ENCODE measurements at places on chromosomes 12 and 14.

GRCh38 chr14:39621223-39621622 is 189.0 kb upstream of the FBXO33 start:
- DNase-seq = no peak

- no peak for DNase-seq
These were observed 123.3 kb downstream of the KCNA5 start for GRCh38 chr12:5166976-5167375.

GRCh38 chr14:86787717-86788116 is 1205.3 kb downstream of the GALC start:
- no peak for DNase-seq

DNA sequence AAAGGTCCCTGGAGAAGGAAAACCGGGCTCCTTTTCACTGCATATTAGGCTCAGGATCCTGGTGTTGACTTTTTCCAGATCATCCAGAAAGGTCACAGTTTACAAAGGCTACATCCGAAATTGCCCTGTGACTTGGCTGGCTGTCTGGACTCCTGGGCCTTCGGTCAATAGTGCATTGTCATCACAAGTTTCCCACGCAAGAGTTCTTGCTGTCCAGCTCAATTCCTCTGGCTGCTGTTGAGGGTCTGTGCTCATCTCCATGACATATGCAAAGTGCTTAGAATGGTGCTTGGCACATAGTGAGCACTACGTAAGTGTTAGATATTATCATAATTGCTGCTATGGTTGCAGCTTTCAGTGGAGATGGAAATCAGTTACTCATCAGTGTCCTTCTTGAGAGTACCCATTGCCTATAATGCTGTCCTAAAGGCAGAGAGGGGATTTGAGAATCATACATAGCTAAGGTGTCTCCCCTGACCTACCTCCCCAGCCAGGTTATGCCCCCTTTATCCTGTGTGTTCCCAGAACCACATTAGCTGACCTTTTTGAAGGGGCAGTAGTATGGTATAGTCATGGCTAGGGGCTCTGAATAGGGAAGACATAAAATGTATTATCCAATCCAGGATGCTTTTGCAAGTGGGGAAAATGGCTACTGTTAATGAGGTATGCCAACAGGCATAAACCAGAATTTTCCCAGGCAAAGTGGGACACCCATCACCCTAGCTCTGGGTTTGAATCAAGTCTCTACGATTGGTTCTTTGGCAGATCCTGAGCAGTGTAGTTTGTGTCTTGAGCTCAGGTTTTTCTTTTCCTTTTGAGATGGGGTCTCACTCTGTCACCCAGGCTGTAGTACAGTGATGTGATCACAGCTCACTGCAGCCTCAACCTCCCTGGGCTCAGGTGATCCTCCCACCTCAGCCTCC is 132.0 kb upstream of the CCND2 start:
- no peak for DNase-seq

- no peak for DNase-seq
These were observed 80.2 kb downstream of the SLC4A8 start for GRCh38 chr12:51504851-51505250.

DNA sequence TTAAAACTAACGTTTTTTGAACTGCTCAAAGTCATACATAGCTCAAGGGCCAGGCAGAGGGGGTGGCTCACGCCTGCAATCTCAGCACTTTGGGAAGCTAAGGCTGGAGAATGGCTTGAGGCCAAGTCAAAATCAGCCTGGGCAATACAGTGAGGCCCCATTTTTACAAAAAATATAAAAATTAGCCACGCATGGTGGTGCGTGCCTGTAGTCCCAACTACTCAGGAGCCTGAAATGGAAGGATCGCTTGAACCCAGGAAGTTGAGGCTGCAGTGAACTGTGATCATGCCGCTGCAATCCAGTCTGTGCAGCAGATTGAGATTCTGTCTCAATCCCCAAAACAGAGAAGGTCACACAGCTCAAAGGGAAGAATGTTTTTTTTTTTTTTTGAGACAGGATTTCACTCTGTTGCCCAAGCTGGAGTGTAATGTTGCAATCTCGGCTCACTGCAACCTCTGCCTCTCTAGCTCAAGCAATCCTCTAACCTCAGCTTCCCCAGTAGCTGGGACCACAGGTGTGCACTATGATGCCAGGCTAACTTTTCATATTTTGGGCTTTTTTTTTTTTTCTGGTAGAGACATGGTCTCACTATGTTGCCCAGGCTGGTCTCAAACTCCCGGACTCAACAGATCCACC is 2.9 kb downstream of the RBM23 start:
- DNase-seq = no peak

DNA sequence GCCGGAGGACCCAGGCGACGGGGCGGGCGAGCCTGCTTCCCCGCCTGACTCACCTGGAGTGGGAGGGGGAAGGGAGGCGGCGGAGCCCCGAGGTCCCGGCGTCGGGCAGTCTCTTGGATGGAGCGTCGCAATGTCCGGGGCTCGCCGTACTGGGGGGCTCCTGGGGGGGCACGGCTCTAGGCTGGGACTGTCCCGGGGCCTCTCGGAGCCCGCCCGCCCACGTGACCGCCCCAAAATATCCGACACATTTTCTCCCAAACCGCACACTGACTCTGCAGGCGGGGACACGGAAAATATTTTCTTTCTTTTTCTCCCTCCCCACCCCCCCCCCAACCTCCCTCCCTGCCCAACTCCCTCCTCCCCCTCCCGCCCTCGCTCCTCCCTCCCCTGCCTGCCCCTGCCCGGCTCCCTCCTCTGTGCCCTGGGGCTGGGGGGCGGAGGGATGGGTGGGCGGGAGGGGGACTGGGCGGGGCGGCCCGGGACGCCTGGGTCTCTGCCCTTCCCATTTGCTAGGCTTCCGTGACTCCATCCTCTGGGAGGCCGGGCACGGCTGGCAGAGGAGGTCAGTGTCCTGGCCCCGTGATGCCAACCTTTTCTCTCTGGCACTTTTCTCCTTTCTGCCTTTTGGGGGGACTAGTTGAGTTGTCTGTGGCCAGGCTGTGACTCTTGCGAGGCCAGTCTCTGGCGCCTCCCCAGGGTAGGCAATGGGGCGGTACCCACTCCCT is at the start of gene RARG:
Gene RARG (minus strand): TSS at position 289 of the 725 bp plus-strand sequence. CDS start 4,664 bp downstream, outside the sequence.
- DNase-seq = no peak

DNA sequence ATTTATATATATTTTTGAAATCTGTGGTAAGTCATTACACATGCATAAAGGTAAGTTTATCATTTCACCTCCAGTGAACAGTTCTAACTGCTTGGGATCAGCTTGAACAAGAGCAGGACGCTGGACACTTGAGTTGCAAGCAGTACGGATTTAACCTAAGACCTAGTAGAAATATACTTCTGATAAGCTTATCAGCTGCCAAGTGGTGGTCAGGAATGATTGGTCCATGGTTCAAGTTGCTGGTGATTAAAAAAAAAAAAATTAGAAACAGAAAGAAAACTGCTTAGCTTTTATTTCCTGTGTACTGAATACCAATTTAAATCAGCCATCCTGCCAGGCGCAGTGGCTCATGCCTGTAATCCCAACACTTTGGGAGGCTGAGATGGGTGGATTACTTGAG is 88.6 kb downstream of the AEBP2 start:
- no peak for DNase-seq

GRCh38 chr12:25241167-25242020 is 9.3 kb downstream of the KRAS start:
- DNase-seq = peak; percentile 18

DNA sequence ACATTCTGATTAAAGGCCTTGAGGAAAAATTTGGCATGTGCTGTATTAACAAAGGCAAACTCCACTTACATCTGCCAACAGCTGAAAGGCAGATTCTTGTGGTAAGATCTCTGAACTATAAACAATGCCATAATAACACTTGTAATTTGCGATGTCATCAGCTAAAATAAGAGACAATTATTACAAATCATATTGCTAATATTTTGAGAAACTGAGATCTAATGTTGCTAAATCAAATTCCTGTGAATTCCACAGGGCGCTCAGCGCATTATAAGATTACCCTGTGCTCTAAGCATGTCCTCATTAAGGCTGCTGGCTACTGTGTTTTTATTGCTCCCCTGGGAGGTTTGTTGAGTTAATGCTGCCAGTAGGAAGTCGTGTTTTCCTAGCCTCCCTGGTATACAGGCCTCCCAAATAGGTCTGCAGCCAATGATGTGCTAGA is 244.8 kb downstream of the DACT1 start:
- no peak for DNase-seq

DNA sequence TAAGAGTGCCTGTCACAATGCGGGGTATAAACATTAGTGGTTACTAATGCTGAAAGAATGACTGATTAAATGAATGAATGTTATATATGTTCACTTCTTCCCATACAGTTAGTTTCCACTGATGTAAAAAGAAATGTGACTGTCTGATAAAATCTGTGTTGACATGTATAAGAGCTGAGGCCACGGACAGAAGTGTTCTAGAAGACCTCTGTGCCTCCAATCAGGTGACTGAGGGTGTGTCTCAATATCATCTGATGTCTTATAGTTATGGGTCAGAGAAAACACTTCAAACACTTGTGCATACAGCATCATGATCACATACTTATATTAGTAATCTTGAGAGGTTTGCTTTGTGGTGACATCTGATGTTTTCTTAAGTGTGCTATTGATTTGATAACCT is 183.4 kb downstream of the TTC7B start:
- DNase-seq = no peak

DNA sequence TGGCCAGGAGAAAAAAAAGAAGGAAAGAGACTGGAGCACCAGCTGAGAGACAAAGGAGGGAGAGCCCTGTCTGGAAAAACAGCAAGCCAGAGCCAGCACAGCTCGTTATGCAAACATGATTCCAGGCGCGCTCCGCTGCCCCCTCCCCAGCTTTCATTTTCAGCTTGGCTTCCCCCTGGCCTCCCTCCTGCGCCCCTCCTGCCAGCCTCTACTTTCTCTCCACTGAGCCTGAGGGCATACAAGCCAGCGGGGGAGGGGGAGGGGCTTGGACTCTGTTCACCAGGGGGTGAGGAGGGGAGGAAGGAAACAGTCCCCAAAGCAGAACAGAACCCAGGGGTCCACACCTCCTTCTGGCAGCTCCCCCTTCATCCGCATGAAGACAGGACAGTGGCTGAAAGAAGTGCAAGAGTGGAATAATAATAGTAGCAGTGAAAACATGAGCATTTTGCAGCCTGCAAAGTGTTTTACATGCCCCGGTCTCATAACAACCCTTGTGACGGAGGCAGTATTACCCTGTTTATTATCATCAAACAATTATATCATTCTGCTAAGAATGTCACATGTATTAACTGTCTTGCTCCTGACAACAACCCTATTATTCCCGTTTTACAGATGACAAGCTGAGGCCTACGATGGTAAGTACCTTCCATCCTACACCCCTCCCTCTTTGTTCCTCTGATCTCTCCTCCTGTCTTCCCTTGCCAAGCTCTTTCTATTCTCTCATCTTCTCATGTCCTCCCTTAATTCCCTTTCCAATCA is 24.2 kb downstream of the SMUG1 start:
- DNase-seq = no peak

GRCh38 chr12:85280165-85280983 is at the start of gene ALX1:
ALX1 (plus strand) TSS chr12:85280220; CDS start chr12:85280262, 42 bp downstream.
- peak; percentile 20 for DNase-seq

GRCh38 chr14:64845878-64846277 is 33.8 kb downstream of the SPTB start:
- DNase-seq = no peak

DNA sequence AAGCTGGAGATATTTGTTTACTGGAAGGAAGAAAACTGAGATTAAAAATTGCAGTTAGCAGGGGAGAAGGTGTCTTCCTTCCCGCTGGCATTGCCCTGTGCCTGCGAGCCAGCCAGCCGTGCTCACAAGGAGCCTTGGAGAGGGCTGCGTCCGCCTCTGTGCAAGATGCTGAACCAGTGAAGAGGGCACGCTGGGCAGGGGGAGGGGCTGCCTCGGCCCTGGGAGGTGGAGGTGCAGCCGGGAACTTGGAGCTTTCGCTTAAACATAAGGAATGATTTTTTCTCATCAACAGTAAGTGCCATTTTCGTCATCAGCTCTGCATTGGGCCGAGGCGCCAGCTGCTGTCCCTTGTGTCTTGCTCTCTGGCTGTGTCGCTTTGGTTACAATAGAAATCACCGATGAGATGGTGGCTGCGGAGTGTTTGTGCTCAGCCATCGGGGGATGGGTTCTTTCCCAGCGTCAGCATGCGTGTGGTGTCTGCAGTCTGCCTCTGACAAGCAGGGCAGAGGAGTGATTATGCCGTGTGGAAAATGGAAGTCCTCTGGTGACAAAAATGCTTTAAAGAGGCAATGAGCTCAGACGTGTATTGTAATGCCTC is 97.3 kb downstream of the ESR2 start:
- no peak for DNase-seq

- peak; percentile 88 for DNase-seq
These were observed 12.1 kb downstream of the ZFHX2 start for GRCh38 chr14:23539248-23540140.

DNA sequence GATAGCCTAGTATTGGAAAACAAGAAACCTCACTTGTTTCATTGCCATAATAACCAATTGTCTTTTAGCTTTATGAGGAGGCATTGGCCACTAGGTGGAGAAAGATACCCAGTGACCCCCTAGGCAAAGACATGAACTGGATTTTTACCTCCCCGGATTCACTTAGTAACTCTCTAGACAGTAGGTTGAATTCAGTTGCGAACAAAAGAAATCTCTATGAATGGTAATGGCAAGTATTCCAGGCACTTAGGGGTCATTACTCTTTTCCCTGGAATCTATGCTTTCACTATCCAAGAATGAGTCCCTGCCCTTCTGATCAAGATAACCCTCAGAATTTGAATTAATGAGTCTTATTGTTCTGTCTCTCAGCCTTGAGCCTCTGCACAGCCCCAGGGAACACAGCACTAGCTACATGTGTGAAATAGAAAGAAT is 29.5 kb upstream of the RHOJ start:
- peak; percentile 7 for DNase-seq

DNA sequence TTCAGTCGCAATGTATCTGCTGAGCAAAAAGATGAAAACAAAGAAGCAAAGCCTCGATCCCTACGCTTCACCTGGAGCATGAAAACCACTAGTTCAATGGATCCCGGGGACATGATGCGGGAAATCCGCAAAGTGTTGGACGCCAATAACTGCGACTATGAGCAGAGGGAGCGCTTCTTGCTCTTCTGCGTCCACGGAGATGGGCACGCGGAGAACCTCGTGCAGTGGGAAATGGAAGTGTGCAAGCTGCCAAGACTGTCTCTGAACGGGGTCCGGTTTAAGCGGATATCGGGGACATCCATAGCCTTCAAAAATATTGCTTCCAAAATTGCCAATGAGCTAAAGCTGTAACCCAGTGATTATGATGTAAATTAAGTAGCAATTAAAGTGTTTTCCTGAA is 19.8 kb downstream of the CKB start:
- DNase-seq = no peak

- DNase-seq = no peak
These were observed 159.8 kb downstream of the DPY19L2 start for GRCh38 chr12:63508543-63508942.

DNA sequence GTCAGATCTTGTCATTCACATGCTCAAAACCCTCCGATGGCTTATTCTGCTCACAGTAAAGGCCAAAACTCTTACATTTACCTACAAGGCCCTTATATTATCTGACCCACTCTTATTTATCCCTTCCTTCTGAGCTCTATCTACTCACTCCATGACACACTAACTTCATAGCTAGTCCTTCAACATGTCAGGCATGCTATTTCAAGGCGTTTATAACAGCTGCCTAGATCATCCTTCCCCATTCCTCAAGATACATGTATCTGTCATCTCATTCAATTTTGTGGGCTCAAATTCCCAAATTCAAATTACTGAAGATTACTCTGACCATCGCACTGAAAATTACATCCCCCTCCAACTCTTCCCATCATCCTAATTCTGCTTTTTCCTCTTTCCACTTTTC is 6.9 kb downstream of the MIS18BP1 start:
- DNase-seq = no peak

All from NCI-H2029 (cell line).